ENCODE measurements at places on chromosomes 6 and 20.
A peak's percentile ranks its signal among the peaks of the same experiment; 100 is the strongest.

- no peak for DNase-seq
Observed at GRCh38 chr20:43789593-43789992, 62.8 kb upstream of the GTSF1L start.

GRCh38 chr20:59153355-59153681 is 10.3 kb upstream of the ZNF831 start:
- peak; percentile 85 for DNase-seq

GRCh38 chr6:148520109-148520841 is 177.6 kb downstream of the SASH1 start:
- DNase-seq = no peak

DNA sequence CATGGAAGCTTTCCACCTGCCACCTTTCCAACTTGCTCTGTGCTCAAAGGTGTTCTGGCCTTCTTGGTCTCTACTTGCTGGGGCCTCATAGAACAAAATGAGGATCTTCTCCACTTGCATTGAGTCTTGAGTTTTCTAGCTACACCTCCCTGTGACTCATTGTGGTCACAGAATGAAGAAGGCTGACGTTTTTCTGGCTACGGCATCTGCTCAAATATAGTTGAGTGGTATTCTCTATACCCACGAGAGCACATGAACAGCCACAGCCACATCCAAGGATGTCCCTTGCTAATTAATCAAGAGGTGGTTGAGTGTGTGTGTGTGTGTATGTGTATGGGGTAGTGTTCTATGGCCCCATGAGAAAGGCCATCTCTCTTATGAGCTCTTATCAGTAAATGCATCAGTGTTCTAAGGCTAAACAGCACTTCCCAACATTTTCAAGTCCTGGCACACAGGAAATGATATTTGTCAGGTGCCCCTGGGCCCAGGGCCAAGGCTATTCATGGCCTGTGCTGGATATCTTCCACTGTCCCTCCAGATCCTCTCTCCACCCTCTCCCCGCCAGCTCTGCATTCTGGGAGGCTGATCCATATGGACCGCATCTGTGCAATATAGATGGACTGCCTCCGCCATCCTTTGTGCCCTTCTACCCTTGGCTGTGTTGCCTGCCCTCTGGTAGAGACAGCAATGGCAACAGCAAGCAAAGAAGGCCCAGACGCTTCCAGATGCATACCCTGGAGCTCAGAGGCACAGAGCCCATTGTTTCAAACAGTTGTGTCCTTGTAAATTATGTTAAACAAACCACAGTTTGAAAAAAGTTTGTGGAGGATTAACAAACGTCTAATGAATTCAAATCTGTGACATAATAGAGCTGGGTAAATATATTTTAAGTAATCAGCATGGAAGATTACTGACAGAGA is 150.2 kb downstream of the LRFN2 start:
- DNase-seq = no peak

All from right lobe of liver (tissue), 6 donors.